Activated T-helper 1 cell treated with Interleukin-2 at 50 U/mL for 16 hours (primary cell): ENCODE measurements at places on chromosomes 16 and 17.

GRCh38 chr16:1635070-1635469 is 22.9 kb downstream of the CRAMP1 start:
- no peak for DNase-seq

DNA sequence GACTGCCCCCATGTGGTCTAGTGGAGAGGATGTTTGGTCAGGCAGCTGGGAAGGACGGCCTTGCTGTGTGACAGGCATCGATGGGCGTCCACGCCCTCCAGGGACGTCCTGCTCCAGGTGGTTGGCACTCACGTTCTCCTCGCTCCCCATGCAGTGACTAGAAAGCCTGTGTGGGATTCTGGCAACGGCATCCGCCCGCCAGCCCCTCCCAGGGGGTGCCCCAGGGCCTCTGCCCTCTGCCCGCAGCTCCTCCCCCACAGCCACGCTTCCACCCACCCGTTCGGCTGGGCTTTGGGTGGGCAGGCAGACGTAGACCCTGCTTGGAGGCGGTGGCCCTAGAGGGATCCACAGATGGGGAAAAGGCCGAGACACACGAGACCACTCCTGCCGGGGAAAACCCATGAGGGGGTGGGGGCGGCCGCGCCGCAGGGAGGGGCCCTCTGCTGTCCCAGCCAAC is 4.7 kb upstream of the IL17C start:
- DNase-seq, result peak; percentile 28

DNA sequence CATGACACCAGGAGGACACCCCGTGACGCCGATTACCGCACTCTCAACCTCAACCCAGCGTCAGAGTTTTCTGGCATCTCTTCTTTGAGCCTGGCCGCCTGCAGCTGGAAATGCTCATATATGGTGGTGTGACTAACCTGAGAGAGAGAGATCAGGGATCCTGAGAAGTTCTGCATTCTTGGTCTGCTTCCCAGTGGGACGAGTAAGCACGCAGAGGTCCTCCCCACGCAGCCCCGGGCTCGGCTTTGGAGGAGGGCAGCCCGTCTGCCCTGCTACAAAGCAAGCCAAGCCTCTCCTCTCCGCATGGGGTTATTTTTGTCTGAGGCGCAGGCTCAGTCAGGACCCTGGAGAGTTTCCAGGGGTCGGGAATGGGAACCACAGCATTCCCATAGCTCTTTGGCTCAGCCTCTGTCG is 16.5 kb downstream of the CRISPLD2 start:
- DNase-seq, result no peak

- DNase-seq, result no peak
These were observed 21.0 kb downstream of the RAB11FIP4 start for GRCh38 chr17:31412511-31412910.

- DNase-seq, result no peak
These were observed 15.5 kb upstream of the RBFOX3 start for GRCh38 chr17:79626156-79626890.

DNA sequence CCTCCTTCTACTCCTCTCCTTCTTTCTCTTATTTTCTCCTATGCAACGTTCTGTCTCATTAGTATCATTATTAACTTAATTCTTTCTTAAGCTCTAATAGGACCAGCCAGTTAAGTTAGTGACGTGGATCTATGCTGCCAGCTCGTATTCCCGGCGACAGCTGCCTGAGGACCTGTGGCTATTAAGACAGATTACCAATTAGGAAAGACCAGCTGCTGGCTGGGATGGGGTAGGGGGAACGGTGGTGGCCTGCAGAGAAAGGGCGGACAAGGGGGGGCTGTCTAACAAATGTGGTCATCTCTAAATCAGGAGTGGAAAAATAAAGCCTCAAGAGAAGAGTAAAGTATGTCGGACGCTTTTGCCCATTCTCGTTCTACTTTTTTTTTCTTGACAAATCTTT is 770 bp upstream of the MYH3 start:
- DNase-seq, result no peak

DNA sequence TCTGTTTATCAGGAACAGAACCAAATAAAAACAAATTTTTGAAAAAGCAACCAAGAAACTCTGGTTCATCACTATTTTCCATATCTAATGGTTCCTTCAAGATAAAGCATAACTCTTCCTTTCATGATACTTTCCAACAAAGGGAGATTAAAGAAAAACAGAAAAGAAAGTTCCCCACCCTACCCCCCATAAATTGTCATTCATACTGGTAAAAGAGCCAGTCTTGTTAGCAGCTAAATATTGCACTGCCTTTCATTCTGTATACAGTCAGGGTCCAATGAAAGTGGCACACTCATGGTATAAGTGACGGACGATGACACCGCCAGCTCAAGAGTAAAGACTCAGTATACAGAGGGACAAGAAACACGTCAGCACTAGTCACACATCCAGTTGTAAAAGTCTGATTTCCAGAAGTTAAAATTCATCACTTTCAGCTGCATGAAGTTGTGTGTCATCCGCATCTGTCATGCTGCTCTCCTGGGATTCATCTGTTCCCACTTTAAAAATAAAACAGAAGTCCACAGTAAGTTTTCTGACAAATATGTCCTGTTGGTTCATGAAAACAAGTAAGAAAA is 68.5 kb downstream of the CDC27 start:
- DNase-seq, result no peak

DNA sequence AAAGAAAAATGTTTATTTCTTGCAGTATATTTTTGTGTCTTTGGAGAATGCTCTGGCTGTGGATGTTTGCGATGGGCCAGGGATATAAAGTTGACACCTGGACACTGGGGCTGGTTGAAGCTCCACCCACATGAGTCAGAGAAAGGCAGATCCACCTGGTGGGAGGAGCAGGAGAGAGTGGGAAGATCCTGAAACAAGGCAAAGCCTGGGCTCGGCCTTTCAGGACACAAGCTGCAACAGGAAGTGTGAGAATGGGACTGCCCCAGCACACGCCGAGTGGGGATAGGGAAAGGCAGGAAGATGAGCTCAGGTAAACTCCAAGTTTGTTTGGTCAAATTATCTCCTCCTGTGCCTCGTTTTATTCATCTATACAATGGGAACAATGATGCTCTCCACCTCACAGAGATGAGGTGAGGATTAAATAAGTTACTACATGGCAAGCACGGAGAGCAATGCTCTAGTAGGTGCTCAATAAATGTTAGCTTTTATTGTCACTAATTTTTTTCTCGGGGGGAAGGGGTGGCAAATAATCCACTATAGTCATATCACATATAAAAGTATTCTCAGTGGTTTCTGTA is 21.4 kb upstream of the PITPNM3 start:
- no peak for DNase-seq

- DNase-seq, result no peak
These were observed 805 bp downstream of the HNF1B start for GRCh38 chr17:37743875-37744632.

- no peak for DNase-seq
These were observed 20.7 kb downstream of the DNAH9 start for GRCh38 chr17:11618861-11619566.

DNA sequence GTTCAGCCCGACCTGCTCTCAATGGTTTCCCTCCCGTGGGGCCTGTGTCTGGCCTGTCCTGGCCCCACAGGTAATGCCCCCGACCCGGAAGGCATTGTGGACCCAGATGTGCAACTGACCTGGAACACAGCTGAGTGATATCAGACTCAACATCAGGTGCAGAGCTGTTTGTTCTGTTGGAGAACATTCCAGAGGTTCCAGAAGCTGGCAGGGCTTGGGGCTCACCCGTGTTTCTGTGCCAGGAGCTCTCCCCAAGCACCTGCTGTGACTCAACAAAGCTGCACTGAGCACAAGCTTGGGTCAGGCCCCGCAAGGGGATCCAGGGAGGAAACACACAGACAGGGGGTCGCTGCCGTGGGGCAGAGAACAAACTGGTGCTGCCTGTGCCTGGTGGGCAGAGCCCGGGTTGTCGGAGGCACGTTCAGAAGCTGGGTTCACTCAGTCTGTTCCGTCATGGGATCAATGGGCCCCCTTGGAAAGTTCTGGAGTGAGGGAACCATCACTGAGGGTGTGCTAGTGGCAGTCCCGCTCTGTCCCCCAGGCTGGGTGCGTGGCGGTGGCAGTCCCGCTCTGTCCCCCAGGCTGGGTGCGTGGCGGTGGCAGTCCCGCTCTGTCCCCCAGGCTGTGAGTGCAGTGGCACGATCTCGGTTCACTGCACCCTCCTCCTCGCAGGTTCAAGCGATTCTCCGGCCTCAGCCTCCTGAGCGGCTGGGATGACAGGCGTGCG is 22.1 kb downstream of the HS3ST6 start:
- no peak for DNase-seq

GRCh38 chr17:2351269-2351668 is 14.0 kb downstream of the SGSM2 start:
- no peak for DNase-seq

DNA sequence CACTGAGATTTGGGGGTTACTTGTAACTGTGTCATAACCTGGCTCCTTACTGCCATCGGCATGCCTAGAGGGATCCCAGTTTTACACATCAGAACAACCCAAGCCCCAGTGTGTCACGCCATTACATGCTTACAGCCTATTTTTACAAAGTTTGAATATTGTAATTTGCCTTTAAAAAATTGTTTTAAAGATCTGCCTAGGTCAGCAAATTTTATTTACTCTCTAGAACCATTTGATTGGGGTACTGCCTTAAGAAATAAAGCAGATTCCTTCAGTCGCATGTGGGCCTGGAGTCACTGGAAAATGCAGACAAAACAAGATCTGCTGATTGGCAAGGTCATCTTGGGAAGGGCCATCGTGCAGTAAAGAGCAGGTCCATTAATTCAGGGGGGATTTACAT is 566.9 kb downstream of the WWOX start:
- DNase-seq, result no peak

DNA sequence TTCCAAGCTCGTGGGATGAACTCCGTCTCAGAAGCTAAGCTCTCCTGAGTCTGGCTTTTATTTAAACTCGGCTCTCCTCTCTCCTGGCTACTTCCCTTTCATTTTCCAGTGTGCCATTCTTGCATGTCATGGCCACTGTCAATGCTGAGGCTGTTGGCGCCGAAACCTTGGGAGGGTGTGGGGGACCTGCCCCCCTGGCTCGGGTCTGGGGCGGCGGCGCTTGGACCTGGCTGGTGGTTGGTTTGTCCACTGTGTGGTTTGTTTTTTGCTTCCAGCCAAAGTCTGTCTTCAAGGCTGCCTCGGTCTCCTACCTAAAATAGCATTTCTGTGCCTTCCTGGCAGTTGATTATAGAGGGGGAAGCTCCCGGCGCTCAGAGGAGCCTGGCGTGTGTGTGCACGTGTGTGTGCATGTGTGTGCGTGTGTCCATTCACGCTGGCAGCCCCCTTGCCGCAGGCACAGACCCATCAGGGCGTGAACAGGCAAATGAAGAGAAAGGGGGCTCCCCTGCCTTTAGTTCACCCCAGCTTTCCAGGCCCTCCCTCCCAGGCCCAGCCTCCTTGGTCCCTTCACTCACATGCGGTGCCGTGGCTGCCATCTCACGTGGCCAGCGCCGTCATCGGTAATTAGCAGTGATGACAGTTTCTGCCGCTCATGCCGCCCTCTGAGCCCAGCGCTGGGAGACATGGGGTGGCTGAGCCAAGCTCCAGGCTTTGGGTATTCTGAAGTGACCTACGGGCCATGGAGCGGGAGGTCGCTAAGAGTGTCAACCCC is 179.9 kb downstream of the SEC14L1 start:
- no peak for DNase-seq

- DNase-seq, result no peak
These were observed 2.3 kb upstream of the NPTX1 start for GRCh38 chr17:80478487-80479245.

- peak; percentile 33 for DNase-seq
These were observed 1.8 kb downstream of the ASGR1 start for GRCh38 chr17:7177191-7177953.

DNA sequence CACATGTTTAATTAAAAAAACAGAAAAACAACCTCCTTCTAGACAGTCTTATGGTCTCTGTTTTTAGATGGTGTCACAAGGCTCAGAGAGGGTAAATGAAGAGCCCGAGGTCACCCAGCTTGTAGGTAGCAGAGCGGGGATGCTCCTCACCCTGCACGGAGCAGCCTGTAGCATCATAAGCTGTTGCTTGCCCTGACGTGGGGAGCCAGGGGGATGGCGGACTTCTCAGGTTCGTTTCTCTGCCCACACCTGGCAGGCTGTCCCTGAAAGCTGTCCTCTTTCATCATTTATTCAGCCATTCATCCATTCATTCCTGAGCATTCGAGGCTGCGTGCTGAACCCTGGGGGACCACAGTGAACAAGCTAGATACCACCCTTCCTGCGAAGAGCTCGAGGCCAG is 75.7 kb upstream of the KSR1 start:
- DNase-seq, result no peak

- DNase-seq, result no peak
These were observed 389.2 kb upstream of the HSBP1 start for GRCh38 chr16:83418565-83418964.

GRCh38 chr16:59047114-59047513 is 313.0 kb upstream of the GOT2 start:
- DNase-seq, result no peak

DNA sequence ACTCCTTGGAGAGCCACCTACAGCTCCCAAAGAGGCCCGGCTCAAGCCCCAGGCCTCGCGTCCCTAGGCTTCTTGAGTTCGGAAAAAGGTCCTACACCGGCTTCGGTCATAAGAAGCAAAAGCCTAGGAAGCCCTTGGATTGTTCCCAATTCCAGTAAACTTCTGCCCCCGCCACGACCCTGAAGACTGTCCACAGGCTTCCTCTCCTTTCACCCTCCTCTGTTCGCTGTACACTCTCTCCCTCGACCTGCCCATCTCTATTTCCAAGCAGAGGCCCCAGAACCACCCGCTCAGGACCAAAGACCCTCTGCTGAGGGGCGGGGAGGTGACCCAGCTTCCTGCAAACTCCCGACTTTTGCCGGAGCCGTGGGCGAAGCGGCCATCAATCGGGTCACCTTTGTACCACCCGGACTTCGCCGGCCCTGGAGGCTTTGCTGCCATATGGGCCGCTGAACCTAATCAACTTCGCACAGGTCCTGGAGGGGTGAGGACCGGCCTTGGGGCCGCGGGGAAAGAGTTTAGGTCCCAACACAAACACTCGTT is 2.7 kb downstream of the HOXB2 start:
- DNase-seq, result no peak

DNA sequence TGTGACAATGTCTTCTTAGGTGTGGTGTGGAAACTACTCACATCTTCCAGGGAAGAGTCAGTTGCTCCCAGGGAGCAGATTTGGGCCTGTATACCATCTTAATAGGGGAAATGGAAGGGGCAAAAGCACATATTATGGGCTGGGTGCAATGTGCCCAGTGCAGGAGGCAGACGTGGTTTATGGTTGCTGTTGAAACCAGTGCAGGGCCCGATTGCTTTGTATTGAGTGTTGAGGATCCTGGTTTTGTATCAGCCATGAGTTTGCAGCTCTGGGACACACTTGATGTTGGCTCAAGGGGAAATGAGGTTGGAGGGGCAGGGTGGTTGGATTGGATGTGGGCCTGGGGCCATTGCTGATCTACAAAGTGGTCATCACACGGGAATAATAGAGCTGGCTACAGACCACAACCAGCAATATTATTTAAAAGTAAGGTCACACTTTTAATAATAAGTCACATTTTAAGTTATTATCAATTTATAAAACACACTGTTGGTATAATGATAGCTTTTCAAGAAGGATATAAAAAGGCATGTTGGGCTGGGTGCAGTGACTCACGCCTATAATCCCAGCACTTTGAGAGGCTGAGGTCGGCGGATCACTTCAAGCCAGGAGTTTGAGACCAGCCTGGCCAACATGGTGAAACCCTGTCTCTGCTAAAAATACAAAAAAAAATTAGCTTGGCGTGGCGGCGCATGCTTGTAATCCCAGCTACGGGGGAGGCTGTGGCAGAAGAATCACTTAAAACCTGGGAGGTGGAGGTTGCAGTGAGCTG is 302.4 kb downstream of the SEC14L1 start:
- DNase-seq, result no peak
